ENCODE measurements at places on chromosomes 7 and 10.

DNA sequence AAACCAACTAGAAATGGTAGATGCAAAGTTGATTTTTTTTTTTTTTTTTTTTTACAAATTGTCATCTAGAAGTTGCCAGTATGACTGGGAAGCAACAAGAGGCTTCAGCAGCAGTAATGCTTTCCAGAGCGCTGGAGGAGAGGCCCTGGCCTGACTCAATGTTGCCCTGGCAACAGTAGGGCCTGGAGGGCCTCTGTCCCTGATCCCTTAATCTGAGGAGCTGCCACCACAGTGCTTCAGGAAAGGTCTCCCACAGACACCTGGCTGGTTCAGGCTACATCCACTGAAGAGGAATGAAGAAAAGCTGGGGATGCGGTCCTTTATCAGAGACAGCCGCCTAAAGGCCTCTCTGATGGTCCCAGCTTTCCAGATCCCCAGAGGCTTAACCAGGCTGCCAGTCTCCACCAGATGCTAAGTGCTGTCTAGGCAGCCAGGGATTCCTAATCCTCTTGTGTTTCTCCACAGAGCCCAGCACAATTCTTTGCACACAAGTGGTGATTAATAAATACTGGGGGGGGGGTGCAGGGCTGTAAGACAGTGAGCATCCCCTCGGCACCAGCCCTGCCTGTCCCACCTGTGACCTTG lies 33.7 kb downstream of the ZNF777 start:
- DNase-seq, result no peak

DNA sequence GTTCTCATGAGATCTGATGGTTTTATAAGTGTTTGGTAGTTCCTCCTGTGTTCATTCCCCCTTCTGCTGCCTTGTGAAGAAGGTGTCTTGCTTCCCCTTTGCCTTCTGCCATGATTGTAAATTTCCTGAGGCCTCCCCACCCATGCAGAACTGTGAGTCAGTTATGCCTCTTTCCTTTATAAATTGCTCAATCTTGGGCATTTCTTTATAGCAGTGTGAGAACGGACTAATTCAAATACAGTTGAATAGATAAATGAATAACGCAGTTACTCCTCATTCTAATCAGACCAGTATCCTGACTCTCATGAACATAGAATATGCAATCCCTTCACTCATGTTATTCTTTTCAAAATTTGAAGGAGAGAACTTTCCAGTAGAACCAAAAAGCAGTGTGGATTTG lies 375.0 kb upstream of the FZD8 start:
- DNase-seq, result no peak

GRCh38 chr7:99254390-99254789 lies 18.2 kb upstream of the MYH16 start:
- no peak for DNase-seq

- no peak for DNase-seq
These were observed 46.4 kb downstream of the TMEM168 start for GRCh38 chr7:112743811-112744210.

DNA sequence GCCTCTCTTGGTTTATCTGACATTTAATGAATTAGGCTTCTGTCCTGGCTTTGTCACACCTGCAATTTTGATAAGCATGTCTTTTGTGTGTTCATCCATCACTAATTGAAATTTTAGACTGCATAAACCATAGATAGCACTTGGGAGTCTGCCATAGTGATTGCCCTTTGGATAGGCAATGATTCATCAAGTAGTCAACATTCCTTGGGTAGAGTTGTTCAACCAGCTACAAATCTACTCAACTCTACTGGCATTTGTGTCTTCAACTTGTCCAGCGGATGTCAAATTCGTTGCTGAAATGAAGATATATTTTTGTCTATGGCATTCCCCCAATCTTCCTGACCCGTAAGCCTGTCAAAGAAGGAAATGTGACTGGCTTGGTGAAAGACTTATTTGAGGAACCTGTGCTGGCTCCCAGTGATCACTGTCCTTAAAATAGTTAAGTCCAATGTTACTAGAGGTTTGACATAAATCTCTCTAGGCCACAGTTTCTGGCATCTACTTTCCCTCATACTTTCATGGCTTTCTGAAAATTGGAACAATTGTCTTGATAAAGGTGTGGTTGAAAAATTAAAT lies 33.7 kb upstream of the CREB5 start:
- DNase-seq, result no peak

DNA sequence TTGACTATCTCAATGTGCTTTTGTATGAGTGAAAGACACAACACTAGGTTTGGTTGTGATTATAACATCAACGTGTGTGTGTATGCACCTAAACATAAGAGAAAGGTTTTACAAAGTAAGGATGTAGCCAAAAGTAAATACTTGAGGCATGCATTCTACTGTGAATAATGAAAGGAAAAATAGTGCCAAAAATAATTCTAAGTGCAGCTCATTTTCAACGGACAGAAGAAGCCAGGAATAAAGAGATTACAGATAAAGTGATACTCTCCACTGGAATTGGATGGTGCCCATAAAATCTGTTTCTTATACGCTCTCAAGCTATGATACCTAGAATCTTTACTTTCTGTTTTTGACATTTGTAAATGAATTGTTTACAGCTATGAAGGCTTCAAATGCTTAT lies 135.0 kb upstream of the TMEM72 start:
- DNase-seq, result no peak

GRCh38 chr7:25455683-25456251 lies 227.5 kb upstream of the NPVF start:
- no peak for DNase-seq

- no peak for DNase-seq
These were observed 30.8 kb downstream of the CASD1 start for GRCh38 chr7:94540428-94540827.

DNA sequence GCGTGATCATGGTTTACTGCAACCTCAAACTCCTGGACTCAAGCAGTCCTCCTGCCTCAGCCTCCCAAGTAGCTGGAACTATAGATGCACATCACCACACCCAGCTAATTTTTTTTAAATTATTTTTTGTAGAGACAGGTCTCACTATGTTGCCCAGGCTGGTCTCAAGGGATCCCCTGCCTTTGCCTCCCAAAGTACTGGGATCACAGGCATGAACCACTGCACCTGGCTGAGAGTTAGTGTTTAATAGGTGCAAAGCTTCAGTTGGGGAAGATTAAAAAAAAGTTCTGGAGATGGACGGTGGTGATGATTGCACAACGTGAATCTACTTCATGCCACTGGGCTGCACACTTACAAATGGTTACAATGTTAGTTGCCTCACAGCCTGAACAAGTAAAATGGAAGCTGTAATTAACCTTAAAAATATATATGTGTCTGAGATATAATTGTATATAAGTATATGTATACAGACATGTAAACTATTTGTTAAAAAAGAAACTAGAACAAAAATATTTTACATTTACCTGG lies 106.4 kb upstream of the ZNF438 start:
- no peak for DNase-seq

GRCh38 chr7:128732521-128733277 lies 6.5 kb upstream of the CALU start:
- DNase-seq, result no peak

DNA sequence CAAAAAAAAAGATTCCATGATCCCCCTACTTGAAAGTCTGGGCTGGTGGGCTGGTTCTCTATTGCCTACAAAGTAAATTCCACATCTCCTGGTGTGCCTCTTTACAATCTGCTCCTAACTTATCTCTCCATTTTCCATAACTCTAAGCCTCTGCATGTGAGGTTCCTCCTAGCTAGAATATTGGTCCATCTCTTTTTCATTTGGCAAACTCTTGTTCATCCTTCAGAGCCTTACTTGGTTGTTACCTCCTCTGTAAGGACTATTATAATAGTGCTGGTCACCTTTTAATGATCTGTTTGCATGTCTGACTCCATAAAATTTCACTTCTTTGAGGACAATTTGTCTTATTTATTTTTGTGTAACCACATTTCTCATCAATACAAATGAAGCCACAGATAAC lies 1.6 kb upstream of the NRCAM start:
- no peak for DNase-seq

- DNase-seq, result no peak
These were observed 15.1 kb upstream of the RET start for GRCh38 chr10:43061760-43062159.

GRCh38 chr7:100604976-100605911 lies 3.1 kb downstream of the PCOLCE start:
- no peak for DNase-seq

DNA sequence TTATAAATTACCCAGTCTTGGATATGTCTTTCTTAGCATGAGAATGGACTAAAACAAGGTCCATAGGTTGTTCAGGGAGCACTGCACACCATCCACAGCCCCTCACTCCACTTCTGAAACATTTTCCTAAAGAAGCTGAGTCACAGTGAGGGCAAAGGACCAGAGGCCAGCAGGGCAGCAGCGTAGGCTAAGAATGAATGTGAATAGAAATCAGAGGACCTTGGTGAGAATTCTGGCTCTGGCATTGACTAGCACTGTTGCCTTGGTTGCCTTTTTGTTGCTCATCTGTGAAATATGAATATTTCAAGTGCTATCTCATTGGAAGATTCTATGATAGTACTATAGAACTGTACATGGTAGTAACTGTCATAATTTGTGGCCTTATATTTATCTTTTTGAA lies 41.7 kb upstream of the TOMM7 start:
- DNase-seq, result no peak

DNA sequence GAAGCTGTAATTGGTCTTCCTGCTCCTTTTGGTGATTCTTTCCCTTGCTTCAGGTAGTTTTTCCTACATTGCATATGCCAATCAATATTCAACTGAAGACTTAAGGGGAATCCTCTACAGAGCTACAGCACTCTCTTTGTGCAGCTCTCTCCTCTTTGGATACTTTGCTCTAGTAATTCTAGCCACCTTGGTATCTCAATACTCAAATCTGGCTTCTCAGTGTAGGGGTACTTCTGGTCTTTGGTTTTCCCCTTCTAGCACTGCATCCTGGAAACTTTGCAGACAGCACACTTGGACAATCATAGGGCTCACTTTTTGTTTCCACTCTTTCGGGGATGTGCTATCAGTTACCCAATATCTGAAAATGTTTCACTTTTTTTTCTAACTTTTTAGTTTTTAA lies 9.9 kb downstream of the PHTF2 start:
- no peak for DNase-seq

DNA sequence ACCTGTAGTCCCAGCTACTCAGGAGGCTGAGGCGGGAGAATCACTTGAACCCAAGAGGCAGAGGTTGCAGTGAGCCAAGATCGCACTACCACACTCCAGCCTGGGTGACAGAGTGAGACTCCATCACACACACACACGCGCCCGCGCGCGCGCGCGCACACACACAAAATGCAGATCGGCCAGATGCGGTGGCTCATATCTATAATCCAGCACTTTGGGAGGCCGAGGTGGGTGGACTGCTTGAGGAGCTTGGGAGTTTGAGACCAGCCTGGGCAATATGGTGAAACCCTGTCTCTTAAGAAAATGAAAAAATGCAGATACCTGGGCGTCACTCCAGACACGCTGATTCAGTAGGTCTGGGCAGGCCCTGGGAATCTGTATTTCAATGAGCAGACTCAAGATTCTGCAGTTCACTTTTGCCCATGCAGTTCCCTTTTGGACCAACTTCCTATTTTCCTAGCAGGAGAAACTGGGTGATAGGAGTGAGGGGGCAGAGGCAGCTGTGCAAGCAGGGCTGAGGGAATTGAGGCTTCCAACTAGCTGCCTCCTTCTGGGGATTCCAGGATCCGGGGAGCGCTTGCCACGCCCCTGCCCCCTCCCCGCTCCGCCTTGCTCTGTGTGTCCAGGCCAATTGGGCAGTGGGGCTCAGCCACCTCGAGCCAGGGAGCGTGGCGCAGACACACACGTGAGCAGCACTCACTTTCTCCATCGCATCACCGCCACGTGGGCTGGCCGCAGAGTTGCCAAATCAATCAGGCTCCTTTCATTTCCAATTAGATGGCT lies 173.6 kb downstream of the SH3PXD2A start:
- no peak for DNase-seq

DNA sequence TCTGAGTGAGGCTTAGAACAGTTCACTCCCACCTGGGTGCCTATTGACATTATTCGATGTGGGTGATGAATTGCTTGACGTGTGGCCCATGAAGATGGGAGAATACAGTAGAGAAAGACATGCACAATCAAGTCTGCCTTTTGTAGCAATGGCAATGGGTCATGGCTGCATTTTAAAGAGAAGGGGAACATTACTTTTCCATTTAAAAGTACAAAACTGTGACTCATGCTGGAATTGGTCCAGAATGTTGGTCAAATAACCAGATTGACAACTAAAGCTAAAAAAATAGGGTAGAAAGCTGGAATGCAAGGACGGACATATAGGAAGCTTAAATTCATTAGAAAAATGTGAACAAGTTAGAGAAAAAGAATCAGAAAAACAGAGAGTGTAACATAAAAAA lies 104.1 kb upstream of the SLC25A13 start:
- no peak for DNase-seq

DNA sequence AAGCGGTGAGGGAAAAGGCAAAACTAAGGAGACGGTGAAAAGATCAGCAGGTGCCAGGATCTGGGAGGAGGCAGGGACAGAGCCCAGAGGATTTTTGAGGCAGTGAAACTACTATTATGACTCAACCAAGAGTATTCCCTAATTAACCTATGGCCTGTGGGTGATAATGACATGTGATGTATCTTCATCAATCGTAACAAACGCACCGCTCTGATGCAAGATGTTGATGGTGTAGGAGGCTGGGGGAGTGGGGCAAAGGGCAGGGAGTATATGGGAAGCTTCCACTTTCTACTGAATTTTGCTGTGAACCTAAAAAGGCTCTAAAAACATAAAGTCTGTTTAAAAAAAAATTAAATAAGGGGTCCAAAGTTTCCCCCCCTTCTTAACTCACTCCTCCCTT lies 25.5 kb upstream of the EZH2 start:
- no peak for DNase-seq

DNA sequence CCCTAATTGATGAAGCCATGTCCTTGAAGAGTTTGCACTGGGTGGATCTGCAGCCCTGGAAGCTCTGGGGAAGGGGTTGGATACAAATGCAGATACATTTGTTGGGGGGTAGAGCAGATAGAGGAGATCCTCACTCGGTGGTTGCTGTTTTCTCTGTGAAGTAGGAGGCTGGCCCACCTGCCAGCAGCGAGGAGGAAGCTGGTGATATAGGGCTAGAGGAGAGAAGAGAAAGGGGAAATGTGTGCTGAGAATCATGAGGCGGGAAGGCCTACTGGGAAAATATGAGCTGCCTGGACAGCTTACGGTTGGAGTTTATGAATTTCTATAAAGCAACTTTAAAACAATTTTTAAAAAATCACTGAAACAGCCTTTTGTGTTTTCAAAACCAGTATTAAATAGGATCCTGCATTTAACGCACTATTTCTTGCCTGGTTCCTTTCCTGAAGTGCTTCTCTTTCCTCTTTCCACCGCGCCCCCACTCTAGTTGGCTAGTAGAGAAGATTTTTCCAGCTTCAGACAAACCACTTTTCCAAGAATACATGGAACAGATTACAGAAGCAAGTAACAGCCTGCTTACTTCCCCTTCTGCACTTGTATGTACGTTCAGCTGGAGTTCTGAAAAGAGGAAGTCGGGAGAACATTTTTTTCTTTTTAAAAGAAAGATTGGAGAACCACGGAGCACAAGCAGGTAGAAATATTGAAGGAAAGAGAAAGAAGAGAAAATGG lies 100.6 kb upstream of the GLCCI1 start:
- no peak for DNase-seq
